ENCODE measurements at places on chromosomes 4 and X.

DNA sequence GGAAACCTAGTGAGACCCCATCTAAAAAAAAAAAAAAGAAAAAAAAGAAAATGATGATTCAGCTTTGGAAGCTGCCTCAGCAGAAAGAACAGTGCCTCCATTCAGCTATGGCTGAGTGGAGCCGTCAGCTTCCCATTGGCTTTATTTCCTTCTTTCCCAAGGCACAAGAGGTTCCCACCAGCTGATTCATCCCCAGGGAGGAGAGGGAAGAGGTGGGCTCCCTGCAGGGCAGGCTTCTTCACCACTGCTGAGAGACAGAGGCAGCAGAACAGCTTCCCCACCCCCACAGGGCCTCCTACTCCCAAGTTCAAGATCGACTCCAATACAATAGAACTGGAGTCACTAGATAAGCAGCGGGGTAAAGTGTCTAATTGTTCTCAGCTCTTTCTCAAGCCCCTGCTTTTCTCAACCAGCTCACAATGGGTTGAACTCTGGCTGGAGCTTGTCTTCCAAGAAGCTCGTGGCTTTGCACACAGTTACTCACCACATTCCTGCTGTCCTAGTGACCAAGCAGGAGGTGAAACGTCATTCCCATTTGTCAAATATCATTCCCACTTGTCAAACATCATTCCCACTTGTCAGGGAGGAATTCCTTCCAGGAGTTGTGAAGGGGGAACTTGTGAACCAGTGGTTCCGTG lies 47.8 kb downstream of the FHDC1 start:
- no peak for DNase-seq

GRCh38 chr4:148162519-148162918 lies 279.7 kb downstream of the NR3C2 start:
- no peak for DNase-seq

DNA sequence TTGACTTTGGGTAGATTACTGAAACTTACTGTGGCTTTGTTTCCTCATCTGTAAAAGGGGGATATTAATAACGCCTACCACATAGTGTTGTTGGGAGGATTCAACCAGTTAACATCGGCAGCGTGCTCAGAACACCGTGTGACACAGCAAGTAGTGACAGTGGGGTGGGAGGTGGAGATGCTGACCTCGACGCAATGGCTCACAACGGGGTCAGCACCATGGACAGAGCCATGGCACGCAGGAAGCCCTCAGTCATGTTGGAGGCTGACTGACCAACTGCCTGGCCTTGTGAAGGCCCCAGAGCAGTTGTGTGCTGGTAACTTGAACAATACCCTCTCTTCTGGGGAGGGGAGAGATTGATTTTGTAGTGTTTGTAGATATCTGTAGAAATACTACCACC lies 93.2 kb downstream of the WFS1 start:
- no peak for DNase-seq

DNA sequence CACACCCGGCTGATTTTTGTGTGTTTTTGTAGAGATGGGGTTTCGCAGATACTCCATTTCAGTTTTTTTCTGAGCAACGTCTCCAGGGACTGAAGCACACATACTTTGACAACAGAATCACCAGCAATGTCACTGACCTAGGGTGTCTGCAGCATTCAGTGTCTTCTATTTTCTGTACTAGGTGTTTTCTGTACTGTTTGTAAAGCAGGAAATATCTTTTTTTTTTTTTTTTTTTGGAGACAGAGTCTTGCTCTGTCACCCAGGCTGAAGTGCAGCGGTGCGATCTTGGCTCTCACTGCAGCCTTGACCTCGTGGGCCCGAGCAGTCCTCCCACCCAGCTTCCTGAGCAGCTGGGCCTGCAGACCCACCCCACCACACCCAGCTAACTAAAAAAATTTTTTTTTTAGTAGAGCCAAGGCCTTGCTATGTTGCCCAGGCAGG lies 8.9 kb downstream of the ADD1 start:
- no peak for DNase-seq
